ENCODE measurements at places on chromosomes 6 and 20.

DNA sequence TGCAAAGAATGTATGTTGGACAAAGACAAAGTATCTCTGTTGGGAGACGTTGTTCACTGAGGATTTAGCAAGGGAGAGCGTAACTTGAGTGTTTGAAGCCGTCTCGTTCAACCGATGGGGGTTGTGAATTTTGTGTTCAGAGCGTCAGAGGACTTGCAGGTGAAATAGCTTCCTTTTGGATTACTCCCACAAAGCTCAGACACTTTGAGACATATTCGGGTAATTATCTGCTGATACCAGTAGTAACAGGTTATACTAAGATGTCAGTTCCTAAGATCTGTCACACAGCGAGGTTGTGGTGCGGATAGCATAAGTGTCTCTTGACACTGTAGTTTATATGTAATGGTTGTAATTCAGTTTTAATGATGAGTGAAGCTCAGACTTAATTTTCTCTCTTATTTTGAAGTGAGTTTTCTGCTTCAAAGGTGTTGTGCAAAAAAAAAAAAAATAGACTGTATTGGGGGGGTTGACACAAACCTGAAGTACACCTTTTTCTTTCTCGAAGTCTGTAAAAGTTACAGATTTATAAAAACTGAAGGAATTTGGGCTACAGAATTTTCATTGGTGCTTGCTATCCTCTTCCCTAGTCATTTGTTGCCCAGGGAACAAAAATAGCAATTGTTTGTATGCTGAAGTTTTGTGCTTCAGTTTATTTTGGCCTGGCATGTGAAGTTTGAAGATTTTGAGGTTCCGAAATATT, 1.7 kb downstream of the ASXL1 start:
- no peak for DNase-seq

DNA sequence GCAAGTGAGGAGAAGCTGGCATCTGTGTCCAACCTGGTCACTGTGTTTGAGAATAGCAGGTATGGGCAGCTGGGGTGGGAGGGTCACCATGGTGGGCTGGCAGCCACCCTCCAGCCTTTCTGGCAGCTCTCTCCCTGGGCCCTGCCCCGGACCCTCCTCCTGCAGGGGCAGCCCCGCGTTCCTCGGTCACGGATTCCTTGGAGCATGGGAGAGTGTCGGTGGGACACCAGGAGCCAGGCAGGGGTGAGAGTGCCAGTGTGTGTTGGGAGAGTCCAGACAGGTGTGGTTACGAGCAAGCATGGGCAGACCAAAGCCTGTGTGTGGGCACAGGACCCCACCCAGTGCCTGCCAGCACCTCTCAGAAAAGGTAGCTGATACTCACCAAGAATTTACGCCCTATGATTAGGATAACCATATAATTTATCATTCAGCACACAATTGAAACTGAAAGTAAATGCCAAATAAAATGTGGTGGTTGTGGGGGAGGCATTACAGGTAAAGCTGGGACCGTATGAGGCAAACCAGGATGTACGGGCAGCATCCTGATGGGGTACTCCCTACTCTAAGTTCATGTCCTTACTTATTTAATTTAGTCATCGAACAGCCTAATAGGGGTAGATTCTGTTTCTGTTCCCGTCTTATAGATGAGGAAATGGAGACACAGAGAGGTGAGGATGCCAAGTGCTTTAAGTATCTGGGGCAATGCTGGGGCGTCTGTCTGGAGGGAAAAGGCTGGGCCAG, 542 bp downstream of the FGD2 start:
- no peak for DNase-seq

GRCh38 chr6:133671376-133671775, 217.5 kb upstream of the TCF21 start:
- DNase-seq, result no peak

DNA sequence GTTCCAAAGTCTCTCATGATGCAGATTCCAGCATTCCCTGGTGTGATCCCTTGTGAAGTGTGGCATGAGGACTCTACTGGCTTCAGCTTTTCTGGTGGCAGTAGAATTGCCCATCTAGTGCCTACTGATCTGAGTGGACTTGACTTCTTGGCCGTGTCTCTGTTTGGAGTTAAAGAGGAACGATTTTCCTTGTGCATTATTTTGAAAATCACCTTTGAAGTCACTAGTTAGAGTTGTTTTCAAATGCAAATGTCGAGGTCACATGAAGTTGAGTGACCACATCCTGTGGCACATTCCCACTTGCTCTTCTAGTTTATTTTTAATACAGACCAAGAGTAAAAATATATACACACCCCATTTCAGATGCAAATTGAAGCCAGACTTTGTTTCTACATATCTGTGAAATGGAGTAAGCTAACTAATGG, 270.7 kb upstream of the TAB2 start:
- DNase-seq, result no peak

- no peak for DNase-seq
These were observed 31.8 kb downstream of the GFOD1 start for GRCh38 chr6:13455552-13455966.

GRCh38 chr20:25369971-25370370, 20.7 kb downstream of the ABHD12 start:
- DNase-seq, result no peak

GRCh38 chr6:90485635-90486277, 101.1 kb downstream of the MAP3K7 start:
- DNase-seq, result no peak

- no peak for DNase-seq
These were observed 28.7 kb downstream of the ANKS1A start for GRCh38 chr6:34917626-34918285.

DNA sequence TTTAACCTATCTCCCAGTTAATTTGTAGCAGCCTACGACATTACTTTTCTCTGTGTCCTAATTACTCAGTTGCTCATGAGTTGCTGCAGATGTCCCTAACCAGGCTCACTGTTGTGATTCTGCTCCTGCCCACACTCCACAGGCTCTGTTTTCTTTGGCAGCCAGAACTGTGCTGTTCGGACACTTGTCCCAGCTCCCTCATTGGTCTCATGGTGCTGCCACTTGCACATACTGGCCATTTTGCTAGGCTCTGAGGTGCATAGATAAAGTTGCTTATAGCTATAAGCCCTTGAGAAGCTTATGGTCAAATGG, 55.0 kb downstream of the NOX3 start:
- no peak for DNase-seq

- DNase-seq, result no peak
These were observed 145.3 kb downstream of the AIG1 start for GRCh38 chr6:143205991-143206390.

- no peak for DNase-seq
These were observed 579.1 kb downstream of the DOK5 start for GRCh38 chr20:55054453-55054852.

- DNase-seq, result no peak
These were observed 1162.2 kb upstream of the GJE1 start for GRCh38 chr6:140970485-140970884.

- DNase-seq, result no peak
These were observed 27.0 kb downstream of the CST9L start for GRCh38 chr20:23541330-23541729.

- peak; percentile 56 for DNase-seq
These were observed 32.0 kb downstream of the ARHGAP40 start for GRCh38 chr20:38633577-38634093.

DNA sequence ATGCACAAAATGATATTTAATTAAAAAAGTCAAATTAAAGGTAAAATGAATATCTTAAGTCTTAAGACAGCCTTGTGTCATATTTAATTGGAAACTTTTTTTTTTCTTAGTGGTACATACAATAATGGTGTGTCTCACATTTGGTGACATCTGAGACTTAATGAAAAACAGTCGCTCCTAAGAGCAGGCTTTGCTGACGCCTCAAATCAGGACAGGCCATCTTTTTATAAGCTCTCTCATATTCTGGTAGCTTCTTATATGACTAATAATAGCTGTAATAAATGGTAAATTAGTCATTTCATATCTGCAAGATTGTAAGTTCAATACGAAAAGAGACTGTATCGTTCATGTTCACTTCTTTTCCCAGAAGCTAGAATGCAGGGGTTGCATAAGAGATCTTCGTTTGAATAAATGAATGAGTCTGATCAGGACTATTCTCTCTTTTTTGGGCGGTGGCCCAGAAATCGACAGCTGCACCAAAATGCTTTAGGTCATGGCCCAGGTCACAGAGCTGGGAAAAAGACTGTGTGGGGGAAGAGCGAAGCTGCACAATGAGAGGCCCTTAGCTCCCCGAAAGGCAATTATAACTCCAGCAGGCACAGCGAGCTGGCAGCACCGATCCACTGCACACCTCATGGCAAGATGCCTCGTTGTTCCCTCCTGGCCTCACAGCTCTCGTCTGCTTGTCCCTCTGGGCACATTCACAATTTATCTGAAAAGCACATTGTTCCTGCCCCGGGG, 69.4 kb downstream of the NRN1 start:
- DNase-seq, result no peak

DNA sequence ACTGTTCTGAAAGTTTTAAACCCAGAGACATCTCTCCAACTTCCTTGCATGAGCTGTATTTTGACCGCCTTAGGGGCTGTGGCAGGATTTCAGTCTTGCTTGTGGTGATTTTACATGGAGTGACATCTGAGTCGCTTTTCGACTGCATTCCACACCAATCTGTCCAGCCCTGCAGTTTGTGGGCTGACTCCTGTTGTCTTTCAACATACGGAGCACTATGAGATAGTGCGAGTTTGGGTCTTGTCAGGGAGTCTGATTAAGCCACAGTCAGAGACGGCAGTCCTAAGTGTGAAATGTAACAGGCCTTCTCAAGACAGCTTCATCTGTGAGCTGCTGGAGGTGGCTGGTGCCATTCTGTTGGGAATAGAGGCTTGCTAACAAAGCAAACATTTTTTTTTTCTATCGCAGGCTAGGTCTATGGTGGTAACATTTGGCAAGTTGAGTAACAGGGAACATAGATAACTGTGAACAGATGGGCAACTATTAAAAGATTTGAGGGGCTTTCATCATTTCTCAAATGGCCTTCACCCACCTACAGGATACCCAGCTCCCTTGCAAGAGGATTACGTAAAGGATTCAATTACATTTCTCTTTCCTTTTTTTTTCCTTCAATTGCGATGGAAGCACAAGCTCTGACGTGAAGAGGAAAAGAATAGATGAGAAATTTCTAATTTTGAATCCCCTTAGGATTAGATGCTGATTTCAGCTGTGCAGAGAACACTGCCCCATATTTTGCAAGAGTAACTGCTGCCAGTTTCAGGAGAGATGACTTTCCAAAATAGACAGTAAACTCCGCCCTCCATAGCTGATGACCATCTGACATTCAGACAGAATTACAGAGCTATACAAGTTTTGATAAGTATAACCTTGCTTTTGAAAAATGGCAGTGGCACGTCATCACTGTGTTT, 25.1 kb downstream of the CAP2 start:
- DNase-seq, result peak; percentile 5

DNA sequence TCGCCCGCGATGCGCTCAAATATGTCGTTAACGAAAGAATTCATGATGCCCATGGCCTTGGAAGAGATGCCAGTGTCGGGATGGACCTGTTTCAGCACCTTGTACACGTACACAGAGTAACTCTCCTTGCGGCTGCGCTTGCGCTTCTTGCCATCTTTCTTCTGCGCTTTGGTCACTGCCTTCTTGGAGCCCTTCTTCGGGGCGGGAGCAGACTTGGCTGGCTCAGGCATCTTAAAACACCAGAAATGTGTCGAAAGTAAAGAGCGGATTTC, 36.4 kb downstream of the HFE start:
- no peak for DNase-seq

GRCh38 chr20:45370571-45371160, 7.5 kb downstream of the TP53TG5 start:
- no peak for DNase-seq

- no peak for DNase-seq
These were observed 11.4 kb downstream of the PKIG start for GRCh38 chr20:44593751-44594150.

GRCh38 chr6:107061125-107062020, 33.4 kb downstream of the MTRES1 start:
- DNase-seq, result no peak

GRCh38 chr6:64256483-64256882, 620.9 kb downstream of the PHF3 start:
- no peak for DNase-seq

- no peak for DNase-seq
These were observed 28.8 kb downstream of the CPXM1 start for GRCh38 chr20:2771631-2772080.

DNA sequence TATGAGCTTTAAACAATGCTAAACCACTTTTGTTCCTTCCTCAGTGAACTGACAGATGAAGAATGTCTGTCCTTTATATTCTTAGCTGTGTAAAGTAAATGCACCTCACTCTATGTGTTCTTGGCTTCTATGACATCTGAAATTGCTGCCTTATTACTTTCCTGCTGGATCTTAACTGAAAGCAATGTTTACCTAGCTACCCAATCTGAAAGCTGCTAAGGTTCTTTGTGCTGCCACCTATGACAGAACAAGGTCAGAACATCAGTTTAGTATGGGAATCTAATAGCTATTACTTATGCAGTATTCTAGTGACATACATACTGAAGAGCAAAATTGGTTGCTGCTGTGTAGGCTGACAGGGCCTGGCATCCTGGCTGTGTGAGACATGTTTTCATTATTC, 444.1 kb downstream of the KHDRBS2 start:
- DNase-seq, result no peak

DNA sequence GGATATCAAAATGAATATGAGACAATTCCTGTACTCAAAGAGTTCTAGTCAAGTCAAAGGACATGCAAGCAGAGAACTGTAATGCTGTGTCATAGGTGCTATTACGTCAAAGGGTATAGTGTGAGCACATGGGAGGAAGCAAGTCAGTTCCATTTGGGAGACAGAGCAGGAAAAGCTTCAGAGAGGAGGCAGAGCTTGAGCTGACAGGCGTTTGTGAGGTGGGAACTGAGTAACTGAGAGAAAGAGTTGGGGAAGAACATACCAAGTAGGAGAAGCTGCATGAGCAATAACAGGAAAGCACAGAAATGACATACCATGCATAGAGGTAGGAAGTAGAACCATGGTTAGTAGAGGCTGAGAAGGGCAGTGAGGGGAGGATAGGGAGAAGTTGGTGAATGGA, 15.2 kb upstream of the SSR1 start:
- DNase-seq, result no peak

Measured in NT2/D1 (cell line).